ENCODE measurements at places on chromosomes 4 and X.

DNA sequence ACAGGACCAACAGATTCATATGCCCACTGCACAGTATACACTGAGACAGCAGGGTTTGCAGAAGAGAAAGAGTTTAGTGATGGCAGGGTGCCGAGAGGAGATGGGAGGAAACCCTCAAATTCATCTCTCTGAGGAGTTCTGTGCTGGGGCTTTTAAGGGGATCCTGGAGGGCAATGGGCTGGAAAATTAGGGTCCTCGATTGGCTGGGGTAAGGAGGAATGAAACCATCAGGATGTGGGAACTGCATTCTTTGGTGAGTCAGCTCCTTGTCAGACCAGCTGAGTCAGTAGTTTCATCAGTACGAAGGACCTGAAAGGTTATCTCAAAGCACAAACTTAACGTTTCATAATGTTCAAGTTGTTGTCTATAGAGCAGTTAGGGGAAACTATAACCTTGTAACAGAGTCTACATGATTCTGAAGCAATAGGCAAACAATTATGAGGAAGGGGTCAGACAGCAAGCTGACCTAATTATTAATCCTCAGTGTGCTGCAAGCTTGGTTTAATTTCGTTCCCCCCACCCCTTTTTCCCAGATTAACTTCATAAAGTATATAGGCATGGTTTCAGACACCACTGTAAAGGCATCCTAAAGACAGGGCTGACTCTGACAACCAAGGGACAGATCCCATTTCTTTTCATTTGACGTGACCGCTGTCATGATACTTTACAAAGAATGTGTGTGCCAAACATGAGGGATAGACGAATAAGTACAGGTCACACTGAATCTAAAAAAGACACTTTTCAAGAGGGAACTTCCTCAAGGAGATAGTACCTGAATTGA lies 1.5 kb upstream of the MSMO1 start:
- DNase-seq = no peak

- no peak for DNase-seq
These were observed 5.1 kb downstream of the USP27X start for GRCh38 chrX:49884290-49884862.

DNA sequence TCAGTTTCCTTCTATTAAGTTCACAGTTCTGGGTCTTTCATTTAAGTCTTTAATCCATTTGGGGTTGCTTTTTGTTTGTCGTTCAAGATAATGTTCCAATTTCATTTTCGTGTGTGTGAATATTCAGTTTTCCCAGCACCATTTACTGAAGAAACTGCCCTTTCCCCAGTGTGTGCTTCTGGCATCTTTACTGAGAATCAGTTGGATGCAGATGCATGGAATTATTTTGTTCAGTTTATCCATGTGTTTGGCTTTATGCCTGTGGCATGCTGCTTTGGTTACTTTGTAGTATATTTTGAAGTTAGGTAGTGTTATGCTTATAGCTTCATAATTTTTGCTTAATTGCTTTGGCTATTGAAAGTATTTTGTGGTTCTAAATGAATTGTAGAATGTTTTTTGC lies 163.8 kb upstream of the HDX start:
- DNase-seq = no peak

GRCh38 chr4:101177154-101177553 lies 170.2 kb downstream of the PPP3CA start:
- no peak for DNase-seq

GRCh38 chr4:167939863-167940616 lies 152.3 kb upstream of the ANXA10 start:
- DNase-seq = no peak

DNA sequence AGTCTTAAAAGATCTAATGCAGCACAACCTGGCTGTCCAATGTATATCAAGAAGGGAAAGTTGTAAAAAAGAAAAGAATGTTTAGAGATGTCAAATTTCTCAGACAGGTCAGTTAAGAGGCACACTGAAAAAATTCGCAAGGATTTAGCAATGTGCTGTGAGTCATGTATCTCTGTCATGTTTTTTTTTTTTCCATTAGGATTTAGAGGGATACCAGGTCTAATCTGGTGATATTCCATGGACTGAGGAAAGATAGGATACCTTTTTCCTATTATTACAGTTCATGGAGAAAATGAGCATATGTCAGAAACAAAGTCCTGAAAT lies 815.4 kb upstream of the PCDH10 start:
- DNase-seq = no peak

GRCh38 chrX:1380672-1381233 lies 11.2 kb downstream of the SLC25A6 start:
- DNase-seq = no peak

DNA sequence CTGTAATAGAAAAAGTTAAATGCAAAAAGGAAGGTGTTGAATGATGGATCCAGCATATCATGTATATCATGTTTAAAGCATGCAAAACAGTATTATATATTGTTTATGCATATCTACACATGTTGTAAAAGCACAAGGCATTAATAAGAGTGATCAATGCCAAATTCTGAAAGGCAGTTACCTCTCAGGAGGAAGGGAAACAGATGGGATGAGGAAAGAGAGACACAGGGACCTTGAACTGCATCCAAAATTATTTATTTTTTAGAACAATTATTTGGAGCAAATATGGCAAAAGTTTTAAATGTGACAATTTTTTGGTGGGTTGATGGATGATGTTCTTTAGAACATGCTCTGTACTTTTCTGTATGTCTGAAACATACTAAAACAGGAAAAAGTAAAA lies 193.4 kb downstream of the CLCN4 start:
- DNase-seq = no peak
